LoVo (cell line): ENCODE measurements at places on chromosomes 13 and 19.

DNA sequence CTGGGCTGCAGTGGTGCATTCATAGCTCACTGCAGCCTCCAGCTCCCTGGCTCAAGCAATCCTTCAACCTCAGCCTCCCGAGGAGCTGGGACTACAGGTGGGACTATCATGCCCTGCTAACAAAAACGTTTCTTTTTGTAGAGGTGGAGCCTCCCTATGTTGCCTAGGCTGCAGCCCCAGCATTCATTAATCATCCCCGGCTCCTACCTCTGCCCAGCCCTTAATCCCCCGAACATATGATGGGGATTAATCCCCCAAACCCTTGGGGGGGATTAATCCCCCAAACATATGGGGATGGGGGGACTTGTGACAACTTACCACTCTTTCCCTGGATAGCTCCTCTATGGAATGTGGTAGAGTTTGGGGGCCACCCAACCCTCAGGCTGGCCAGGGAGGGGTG lies 45.9 kb downstream of the SUGP2 start:
- no peak for DNase-seq

GRCh38 chr19:10517361-10517759 lies at the start of gene S1PR5:
Gene S1PR5 (minus strand): TSS chr19:10517447. CDS start chr19:10515011, 2,436 bp downstream.
- DNase-seq: no peak

- no peak for DNase-seq
These were observed 7.1 kb upstream of the PNMA8A start for GRCh38 chr19:46478356-46478986.

- DNase-seq: no peak
These were observed 149.6 kb downstream of the MIPEP start for GRCh38 chr13:23739596-23739995.

DNA sequence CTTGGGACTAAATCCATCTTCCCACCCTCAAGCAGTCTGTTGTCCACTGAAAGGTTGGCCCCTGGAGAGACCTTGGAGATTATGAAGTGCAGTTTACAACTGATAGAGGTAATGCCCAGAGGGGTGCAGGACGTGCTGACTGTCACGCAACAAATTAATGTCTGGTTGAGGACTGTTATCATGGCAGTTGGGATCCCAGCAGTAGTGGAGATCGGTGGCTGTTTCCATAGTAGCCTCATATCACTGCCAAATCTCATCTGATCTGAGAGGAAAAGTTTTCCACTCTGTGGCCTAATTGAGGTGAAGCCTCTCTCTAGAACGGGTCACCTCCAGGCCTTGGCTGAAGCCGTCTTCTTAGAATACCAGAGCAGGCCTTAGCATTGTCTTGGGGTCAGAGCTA lies 4.1 kb downstream of the TECR start:
- no peak for DNase-seq

- no peak for DNase-seq
These were observed 190.5 kb downstream of the URI1 start for GRCh38 chr19:30132343-30133075.

- no peak for DNase-seq
These were observed 12.2 kb downstream of the C19orf47 start for GRCh38 chr19:40335855-40336600.

DNA sequence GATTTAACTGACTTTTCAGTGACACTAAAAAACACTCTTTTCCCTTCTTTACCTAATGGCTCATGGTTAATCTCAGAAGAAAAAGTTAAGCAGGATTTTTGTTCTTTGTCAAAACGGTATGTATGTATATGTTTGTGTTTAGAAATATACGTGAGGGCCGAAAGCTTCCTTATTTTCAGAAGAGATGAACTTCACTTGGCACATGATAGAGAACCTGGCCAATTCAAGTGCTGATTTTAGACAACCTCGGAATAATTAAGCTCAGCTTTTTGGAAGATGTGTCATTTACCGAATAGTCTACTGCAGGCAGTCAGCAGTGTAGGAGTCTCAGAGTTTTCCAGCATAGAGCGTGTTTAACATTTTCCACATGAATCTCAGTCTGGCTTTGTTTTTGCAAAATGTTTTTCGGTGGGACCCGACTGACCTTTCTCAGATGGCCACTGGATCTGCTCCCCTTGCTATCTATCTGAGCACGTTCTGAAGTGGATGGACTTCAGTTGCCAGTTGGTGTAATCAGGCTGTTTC lies 4.6 kb downstream of the RNASEH2B start:
- DNase-seq: no peak

- no peak for DNase-seq
These were observed 20.5 kb downstream of the CARS2 start for GRCh38 chr13:110685305-110686020.
